Hematopoietic multipotent progenitor cell treated with erythropoietin and hydrocortisone succinate and interleukin-3 and kit ligand, for 17 days (in vitro differentiated cells): ENCODE measurements at places on chromosomes 3 and 15.

DNA sequence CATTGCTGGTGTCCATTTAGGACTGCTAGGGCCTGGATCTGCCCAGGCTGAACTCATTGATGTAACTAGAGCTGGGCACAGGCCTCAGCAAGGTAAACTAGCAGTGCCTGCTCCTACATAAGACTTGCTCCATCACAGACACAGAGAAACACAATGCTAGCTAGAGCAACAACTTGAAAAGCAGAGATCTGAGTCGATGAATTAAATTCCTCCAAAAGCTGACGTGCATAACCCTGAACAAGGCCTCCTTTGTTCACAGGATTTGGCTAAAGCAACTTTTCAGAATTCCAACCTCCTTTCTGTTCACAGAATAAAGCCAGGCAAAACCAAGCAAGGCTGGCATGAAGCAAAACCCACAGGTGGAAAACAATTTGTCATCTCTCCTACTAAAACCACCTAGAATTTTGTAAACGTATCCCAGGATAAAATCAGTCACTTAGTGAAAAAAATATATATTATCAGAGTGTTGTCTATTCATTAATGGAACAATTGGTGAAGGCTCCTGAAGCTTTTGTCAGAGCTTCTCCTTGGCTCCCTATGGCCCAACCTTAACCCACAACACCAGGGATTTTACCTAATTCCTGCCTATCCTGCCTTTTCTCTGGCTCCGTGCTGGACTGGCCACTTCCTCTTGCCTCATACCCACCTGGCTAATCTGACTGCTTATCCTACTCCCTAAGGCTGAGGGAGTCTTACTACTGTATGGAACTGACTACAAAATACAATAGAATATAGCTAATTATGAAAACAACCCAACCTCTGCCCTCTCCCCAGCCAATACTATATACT lies 39.9 kb downstream of the PLCH1 start:
- DNase-seq: no peak

DNA sequence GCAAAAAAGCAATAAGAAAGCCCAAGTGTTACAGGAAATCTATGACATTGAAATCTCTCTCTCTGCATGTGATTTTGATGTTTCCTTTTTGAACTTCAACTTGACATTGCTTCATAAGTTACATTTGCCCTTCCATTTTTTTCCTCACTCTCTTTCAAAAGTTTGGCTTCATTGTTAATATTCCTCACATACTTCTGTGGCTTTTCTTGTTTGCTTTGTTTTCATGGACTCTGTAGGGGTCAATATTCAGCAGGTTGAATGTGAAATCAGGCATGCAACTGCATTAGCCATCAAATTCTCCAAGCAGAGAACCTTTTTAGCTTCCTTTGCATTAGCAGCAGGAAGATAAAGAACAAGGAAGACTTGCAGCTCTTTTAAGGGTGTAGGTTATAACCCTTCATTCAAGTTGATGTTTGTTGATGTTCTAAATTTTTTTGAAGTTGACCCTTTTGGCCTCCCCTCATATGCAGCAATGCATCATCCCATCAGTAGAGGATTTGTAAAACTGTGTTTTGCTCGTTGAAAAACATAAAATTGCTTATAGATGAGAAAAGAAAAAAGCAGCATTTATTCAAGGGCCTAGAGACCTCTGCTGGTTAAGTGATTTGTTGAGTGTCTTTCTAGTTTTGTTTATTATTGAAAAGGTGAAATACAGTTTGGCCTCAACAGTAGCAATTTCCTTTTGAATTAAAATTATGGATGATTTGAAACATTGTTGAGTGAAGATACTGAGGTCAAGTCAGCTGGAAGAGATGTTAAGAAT lies 211.4 kb downstream of the IL5RA start:
- no peak for DNase-seq

GRCh38 chr3:174046311-174046710 lies 648.8 kb downstream of the NLGN1 start:
- DNase-seq: no peak

DNA sequence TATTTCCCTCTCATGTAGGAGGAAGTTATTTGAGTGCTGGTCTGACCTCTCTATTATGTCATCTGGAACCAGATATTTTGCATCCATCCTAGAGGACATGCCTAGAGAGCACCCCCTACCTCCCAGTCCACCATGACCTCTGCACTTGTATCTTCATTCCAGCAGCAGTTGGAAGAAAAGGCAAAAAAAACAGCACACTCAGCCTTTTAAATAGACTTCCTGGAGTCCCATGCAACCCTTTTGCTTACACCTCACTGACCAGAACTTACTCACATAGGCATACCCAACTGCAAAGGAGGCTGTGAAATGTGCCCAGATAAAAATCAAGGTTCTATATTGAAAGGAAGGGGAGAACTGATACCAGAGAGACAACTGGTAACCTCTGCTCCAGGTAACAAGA lies 92.3 kb upstream of the FHIT start:
- DNase-seq: no peak

DNA sequence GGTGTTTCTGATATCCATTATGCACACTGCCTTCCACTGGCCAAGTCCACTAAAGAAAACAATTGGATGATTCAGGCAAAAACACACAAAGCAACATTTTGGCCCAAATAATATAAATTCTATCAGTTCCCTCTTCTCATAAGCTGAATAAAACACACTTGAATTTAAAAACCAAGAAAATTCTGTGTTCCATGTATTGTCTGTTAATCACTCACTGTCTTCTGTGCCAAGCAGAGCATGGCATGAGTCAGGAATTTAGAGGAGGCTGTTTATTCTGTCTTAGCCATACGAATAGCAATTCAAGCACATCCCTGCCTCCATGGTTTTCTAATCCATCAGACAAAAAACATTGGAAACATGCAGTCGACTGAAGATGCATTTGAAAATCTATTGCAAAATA lies 215.6 kb upstream of the UMPS start:
- no peak for DNase-seq

DNA sequence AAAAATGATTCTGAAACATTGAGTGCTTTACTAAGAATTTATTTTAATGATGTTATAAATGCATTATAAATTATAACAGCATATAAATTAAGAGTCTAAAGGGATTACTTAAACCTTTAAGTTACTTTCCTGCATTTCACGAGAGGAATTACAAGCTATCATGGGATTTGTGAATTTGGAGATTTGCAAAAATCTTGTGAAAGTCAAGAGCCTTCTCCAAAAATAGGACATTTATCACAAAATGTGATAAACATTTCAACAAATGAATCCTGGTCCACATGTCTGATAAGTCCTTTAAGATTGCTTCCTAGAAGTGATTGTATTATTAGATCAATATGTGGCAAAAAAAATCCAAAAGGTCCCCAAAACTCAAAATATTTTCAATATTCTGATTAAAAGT lies 154.5 kb downstream of the ATP8B4 start:
- DNase-seq: no peak

GRCh38 chr3:123439806-123440580 lies 8.9 kb downstream of the ADCY5 start:
- DNase-seq: no peak

- no peak for DNase-seq
Observed at GRCh38 chr3:60269377-60269776, 981.9 kb downstream of the FHIT start.

- no peak for DNase-seq
Observed at GRCh38 chr3:42519568-42519962, 17.1 kb downstream of the VIPR1 start.

DNA sequence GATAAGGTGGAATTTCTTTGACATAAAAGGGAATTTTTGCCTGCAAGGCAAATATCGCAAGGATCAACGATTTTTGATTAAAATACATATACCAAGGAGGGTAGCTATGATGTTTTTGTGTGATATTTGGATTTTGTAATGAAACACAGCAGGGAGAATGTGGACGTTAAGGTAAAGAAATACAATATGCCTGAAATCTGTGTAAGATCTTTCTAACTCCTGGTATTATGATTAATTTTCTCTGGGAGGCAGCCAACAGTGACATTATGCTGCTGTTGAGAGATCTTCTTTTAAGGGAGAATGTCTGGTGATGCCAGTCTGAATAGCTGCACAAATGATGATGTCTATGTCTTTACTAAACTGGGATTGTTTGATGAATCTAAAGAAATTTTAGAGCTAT lies 972.2 kb downstream of the SQOR start:
- no peak for DNase-seq
